ENCODE measurements at places on chromosomes 6 and 20. TPM values are rescaled to one million over a fixed set of nuclear protein-coding genes. Genes with fewer than 3 reads are reported as not detected.

BEND3 gene
- 0.47 TPM for total RNA-seq

FAM83C gene
- total RNA-seq, result not detected

MUC22 gene
- total RNA-seq, result not detected

NR2E1 gene
- total RNA-seq, result not detected

FNDC11 gene
- 0.95 TPM for total RNA-seq

DOK5 gene
- total RNA-seq, result 26.8 TPM
